ENCODE measurements at places on chromosomes 7 and 10. TPM values are rescaled to one million over a fixed set of nuclear protein-coding genes. Genes with fewer than 3 reads are reported as not detected.

DNA sequence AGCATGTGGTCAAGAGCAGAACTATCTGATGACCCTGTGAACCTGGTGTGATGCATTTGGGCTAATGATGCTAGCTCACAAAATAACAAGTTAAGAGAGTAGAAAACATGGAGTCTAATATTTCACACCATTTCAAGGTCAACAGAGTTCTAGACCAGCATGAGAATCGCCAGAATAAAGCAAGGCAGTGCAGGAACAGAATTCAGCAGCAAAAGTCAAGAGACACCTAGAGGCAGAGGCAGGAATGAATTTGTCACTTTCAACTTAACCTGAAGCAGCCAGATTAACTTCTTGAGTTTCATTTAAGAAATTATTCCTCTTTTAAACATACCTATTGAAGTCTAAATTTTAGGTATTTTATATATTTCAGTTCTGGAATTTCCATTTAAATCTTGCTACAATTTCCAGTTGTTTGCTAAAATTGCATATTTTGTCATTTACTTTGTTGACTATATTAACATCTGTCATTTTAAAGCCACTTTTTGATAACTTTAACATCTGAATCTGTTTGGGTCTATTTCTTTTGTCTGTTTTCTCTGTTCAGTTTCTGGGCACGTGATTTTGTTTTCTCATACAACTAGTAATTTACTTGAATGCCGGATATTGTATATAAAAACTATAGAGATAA is 44.2 kb upstream of the PRSS58 start:
- no peaks in the 10 kb centered on the region for H3K4me1 ChIP-seq
- peaks cover 11% of the 10 kb centered on the region for H3K27me3 ChIP-seq
- no peak overlapping the region for H3K4me3 ChIP-seq
- no peaks in the 10 kb centered on the region for H3K36me3 ChIP-seq

DNA sequence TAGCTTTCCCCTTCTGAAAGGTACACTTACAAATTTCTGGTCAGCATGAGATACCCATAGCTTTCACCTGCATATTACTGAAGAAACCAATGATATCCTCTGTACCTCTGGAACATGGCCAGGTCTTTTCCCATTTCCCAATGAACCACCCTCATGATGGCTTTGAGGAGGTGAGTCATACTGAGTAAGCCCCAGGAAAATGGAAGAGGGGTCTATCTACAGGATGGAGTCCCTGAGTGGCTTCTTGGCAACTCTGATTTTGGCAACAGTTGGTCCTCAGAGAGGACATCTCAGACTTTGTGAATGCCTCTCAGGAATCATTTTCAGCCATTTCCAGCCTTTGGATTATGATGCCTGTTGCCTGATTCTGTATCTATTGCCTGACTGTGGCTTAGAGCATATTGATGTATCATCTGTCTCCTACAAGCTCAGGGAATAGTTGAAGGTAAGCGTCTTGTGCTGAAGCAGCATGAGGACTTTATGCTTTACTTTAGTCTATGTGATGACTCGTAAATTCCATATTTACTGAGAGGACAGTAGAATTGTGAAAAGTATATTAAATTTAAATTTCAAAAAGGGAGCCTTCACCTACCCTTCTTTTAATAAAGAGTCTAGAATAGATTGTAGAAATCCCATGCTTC is 84.7 kb upstream of the DKK1 start:
- no peak overlapping the region for H3K27ac ChIP-seq
- H3K36me3 ChIP-seq = no peaks in the 10 kb centered on the region
- no peak for ATAC-seq
- no peaks in the 10 kb centered on the region for H3K27me3 ChIP-seq

- no peak for ATAC-seq
- no peaks in the 10 kb centered on the region for H3K27me3 ChIP-seq
- no peaks in the 10 kb centered on the region for H3K36me3 ChIP-seq
- no peak overlapping the region for H3K27ac ChIP-seq
- H3K4me3 ChIP-seq = no peak overlapping the region
- H3K4me1 ChIP-seq = no peaks in the 10 kb centered on the region
These were observed 16.0 kb upstream of the KIF5B start for GRCh38 chr10:32072025-32072800.

DNA sequence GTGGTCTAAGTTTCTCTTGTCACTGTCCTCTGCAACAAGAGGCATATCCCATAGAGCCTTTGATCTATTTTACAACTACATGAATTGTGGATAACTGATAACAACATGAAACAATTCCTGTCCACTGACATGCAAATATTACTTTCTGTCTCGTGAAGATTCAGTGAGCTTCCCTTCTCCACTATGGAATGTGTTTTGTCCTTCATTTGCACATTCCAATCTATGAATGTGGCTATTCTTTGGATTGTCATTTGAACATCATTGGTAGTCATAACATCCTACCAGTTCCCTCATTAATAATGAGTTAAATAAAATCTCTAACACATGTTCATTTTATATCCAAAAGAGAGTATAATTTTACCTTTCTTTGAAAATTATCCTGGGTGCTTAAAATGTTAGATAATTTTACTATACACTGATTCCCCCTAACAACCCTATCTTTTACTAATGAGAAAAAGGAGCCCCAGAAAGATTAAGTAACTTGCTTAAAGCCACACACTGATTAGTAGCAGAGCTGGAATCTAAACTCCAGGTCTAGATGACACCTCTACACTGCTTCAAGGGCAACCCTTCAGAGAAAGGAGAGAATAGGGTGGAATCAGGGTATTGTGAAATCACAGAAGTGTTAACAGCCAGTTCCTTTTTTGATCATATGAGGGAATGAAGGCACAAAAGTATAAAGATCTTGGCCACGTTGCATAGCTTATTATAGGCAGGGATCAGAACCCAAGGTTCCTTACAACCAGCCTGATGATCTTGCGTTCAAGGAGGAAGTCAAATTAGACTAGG is 39.1 kb downstream of the PDE1C start:
- H3K27ac ChIP-seq = no peak overlapping the region
- no peak for ATAC-seq
- H3K36me3 ChIP-seq = no peaks in the 10 kb centered on the region
- H3K27me3 ChIP-seq = no peaks in the 10 kb centered on the region

- no peak overlapping the region for H3K27ac ChIP-seq
- no peaks in the 10 kb centered on the region for H3K4me1 ChIP-seq
- ATAC-seq = no peak
- H3K27me3 ChIP-seq = no peaks in the 10 kb centered on the region
- no peaks in the 10 kb centered on the region for H3K36me3 ChIP-seq
These were observed 703.7 kb upstream of the FZD8 start for GRCh38 chr10:36345807-36346206.

DNA sequence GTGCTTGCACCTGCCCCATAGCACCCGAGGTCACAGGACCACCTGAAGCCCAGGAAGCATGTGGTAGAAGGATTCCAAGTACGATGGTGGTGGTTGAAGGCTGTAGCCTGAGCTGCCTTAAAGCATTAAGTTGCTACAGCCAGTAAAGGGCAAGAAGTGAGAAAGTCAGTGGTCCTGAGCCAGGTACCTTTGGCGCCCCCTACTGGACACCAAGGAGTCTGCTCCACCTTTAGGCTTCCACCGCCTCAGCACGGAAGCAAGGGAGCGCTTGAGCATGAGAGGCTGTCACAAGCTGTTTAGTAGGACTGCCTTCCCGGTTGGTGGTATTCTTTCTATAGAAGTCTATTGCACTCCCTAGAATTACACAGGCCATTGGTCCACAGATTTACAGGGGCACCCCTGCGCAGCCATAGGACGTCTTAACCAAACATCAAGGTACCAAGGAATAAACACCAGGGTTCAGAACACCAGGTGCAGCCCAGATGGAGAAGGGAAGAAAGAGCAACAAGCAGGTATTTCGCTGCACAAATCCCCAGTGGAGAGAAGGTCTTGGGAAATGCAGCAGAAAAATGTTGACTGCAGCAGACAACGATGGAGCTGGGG is 2.2 kb downstream of the CRTAC1 start:
- H3K4me1 ChIP-seq = peaks cover 14% of the 10 kb centered on the region
- ATAC-seq = no peak
- no peaks in the 10 kb centered on the region for H3K36me3 ChIP-seq

GRCh38 chr10:482848-483247 is 206.6 kb downstream of the DIP2C start:
- no peak for ATAC-seq
- peak overlapping the region; percentile 87 for H3K27ac ChIP-seq
- H3K4me3 ChIP-seq = no peak overlapping the region
- H3K36me3 ChIP-seq = peaks cover 27% of the 10 kb centered on the region
- peaks cover 85% of the 10 kb centered on the region for H3K4me1 ChIP-seq

DNA sequence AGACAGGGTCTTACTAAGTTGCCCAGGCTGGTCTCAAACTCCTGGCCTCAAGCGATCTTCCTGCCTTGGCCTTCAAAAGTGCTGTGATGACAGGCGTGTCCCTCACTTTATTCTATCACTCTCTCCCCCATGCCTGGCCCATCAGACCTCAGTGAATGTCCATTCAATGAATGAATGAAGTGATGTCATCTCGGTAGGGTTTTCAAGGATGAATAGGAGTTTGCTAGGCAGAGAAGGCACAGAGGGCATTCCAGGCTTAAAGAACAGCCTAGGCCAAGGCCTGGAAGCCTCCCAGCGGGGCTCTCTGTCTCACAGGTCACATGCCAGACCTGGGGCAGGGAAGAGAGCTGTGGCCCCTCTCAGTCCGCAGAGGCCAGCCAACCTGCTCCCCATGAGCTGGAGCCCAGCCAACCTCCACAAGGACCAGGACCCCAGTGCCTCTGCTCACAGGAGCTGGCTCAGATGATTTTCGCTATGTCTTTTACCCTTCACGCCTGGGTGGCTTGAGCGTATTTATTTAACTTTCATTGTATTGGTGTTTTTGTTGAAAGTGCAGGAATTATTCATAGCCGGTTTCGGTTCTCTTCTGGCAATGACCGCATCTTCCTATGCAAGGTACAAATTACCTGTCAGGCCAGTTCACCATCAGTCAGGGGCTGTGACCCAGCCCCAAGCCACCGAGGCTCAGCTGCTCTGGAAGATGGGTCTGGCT is 11.8 kb upstream of the TNRC18 start:
- no peak overlapping the region for H3K27ac ChIP-seq
- H3K27me3 ChIP-seq = no peaks in the 10 kb centered on the region
- ATAC-seq = no peak
- peaks cover 28% of the 10 kb centered on the region for H3K4me1 ChIP-seq
- H3K4me3 ChIP-seq = no peak overlapping the region
- H3K36me3 ChIP-seq = peaks cover 12% of the 10 kb centered on the region

- H3K27me3 ChIP-seq = no peaks in the 10 kb centered on the region
- H3K4me1 ChIP-seq = no peaks in the 10 kb centered on the region
- H3K4me3 ChIP-seq = no peak overlapping the region
- no peaks in the 10 kb centered on the region for H3K36me3 ChIP-seq
These were observed 252.6 kb downstream of the DOCK4 start for GRCh38 chr7:111953611-111954010.

DNA sequence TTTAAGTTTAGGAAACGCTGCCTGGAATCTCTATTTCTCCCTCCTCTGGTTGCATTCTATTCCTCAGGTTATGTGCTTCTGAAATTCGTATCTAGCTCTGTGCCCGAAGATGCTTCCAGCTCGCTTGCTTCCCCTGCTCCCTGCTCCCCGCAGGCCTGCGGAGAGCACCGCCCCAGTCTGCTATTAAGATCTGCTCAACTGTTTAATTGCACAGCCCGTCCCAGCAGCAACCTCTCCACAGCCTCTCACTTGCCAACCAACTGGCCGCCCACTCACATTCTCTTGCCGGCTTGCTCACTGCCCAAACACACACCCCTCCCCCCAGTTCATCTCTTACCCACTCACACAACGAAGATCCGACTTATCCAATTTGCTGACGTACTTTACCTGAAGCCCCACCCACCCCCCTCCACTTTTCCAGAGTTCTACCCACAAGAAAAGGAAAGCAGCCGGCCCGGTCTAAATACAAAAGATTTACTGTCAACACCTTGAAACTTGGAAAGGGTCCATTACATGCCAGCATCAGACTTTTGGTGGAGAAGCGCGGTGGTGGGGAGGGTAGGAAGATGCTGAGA is 167.3 kb upstream of the KLF14 start:
- ATAC-seq = peak; percentile 70
- H3K27ac ChIP-seq = peak overlapping the region; percentile 78
- no peaks in the 10 kb centered on the region for H3K27me3 ChIP-seq

- no peaks in the 10 kb centered on the region for H3K4me1 ChIP-seq
- H3K36me3 ChIP-seq = no peaks in the 10 kb centered on the region
- ATAC-seq = no peak
- no peak overlapping the region for H3K27ac ChIP-seq
- H3K4me3 ChIP-seq = no peak overlapping the region
These were observed 315.6 kb downstream of the DNAJB6 start for GRCh38 chr7:157652161-157652953.

GRCh38 chr10:70445718-70446657 is 4.5 kb upstream of the NODAL start:
- peaks cover 23% of the 10 kb centered on the region for H3K27me3 ChIP-seq
- peaks cover 47% of the 10 kb centered on the region for H3K4me1 ChIP-seq
- H3K36me3 ChIP-seq = no peaks in the 10 kb centered on the region
- peak; percentile 62 for ATAC-seq
- H3K4me3 ChIP-seq = no peak overlapping the region

GRCh38 chr10:37495415-37495814 is 362.0 kb downstream of the ZNF248 start:
- no peaks in the 10 kb centered on the region for H3K36me3 ChIP-seq
- no peaks in the 10 kb centered on the region for H3K4me1 ChIP-seq
- ATAC-seq = no peak
- no peak overlapping the region for H3K4me3 ChIP-seq

GRCh38 chr10:98316661-98317060 is 48.7 kb upstream of the LOXL4 start:
- H3K27me3 ChIP-seq = no peaks in the 10 kb centered on the region
- no peaks in the 10 kb centered on the region for H3K4me1 ChIP-seq
- no peaks in the 10 kb centered on the region for H3K36me3 ChIP-seq
- peak; percentile 50 for ATAC-seq
- no peak overlapping the region for H3K4me3 ChIP-seq

DNA sequence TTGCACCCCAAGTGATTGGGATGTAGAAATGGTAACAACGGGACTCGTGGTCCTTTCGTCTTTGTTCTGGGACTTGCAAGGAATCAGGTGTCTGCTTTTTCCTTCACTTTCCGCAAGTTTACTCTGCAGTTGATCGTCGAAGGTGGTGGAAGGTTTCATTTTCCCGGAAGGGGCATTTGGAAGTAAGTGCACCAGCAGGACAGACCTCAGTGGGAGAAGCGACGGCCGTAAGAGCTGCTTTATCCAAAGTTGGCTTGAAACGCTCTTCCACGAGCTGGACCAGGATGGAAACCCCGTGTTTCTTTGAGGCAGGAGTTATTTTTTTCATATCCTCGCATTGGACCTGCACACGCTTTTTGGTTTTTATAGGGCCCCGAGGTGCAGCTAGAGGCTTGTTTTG is 1.2 kb downstream of the BRI3 start:
- no peak for ATAC-seq
- no peaks in the 10 kb centered on the region for H3K36me3 ChIP-seq
- H3K4me1 ChIP-seq = peaks cover 64% of the 10 kb centered on the region
- H3K27me3 ChIP-seq = no peaks in the 10 kb centered on the region

- no peak overlapping the region for H3K27ac ChIP-seq
- no peaks in the 10 kb centered on the region for H3K4me1 ChIP-seq
These were observed 171.1 kb downstream of the GRM3 start for GRCh38 chr7:86814661-86815379.

- H3K27me3 ChIP-seq = no peaks in the 10 kb centered on the region
- H3K36me3 ChIP-seq = no peaks in the 10 kb centered on the region
These were observed 704 bp downstream of the ZNRF2 start for GRCh38 chr7:30285067-30285535.

BNIP3 gene
- 66.9 TPM for total RNA-seq

CH25H gene
- 16.8 TPM for total RNA-seq

VPS37D gene
- total RNA-seq = 2.6 TPM

UNCX gene
- total RNA-seq = not detected

OR6B1 gene
- total RNA-seq = not detected

NRF1 gene
- 17.1 TPM for total RNA-seq

PDE1C gene
- 17.2 TPM for total RNA-seq

TCF7L2 gene
- 18.7 TPM for total RNA-seq

MLXIPL gene
- 15.4 TPM for total RNA-seq

STMP1 gene
- total RNA-seq = 14.3 TPM
